Activated CD8-positive, alpha-beta memory T cell treated with anti-CD3 and anti-CD28 coated beads for 48 hours (primary cell): ENCODE measurements at places on chromosomes 2 and 18.

- DNase-seq = no peak
These were observed 210.1 kb downstream of the ZNF521 start for GRCh38 chr18:25141886-25142285.

DNA sequence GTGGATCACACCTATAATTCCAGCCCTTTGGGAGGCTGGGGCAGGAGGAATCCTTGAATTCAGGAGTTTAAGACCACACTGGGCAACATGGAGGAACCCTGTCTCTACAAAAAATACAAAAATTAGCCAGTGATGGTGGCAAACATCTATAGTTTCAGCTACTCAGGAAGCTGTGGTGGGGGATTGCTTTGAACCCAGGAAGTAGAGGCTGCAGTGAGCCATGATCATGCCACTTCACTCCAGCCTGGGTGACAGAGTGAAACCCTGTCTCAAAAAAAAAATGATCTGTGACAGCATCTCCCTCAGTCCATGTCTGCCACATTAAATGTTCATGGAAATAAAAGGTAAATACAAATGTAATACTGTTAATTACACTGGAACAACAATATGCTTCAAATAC is 121.4 kb upstream of the COL5A2 start:
- DNase-seq = no peak

- no peak for DNase-seq
These were observed 42.4 kb downstream of the TNS1 start for GRCh38 chr2:217960351-217960750.

DNA sequence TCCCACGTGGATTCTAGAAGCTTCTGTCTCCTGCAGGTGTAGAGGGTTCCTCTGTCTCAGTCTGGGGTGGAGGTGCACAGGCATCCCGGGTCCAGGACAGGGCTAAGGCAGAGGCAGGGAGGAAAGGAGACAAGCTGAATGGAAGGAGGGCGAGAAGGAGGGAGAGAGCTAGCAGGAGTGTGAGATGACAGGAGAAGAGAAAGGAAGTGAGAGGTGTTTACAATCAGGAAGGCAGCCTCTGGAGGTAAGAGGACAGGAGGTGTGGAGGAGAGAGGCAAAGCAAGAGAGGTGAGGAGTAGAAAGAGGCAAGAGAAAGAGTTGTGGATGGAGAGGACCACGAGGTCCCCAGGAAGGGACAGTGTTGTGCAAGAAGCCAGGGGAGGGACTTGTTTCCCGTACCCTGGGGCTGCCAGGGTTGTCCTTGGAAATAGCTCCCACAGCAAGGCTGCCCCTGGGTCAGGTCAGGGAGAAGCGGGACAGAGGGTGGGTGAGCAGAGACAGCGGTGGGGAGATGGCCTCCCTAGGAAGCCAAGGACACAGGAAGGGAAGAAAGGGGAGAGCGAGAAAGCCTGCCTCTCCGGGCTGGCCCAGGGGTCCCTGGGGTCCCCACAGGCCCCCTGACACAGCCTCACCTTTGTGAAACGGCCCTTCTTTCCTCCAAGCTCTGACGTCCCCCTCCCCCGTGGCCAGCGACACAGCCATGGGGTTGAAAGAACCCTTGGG is 136.9 kb downstream of the CYP26B1 start:
- no peak for DNase-seq

- DNase-seq = no peak
These were observed 617.6 kb downstream of the ADCYAP1 start for GRCh38 chr18:1522249-1522615.

DNA sequence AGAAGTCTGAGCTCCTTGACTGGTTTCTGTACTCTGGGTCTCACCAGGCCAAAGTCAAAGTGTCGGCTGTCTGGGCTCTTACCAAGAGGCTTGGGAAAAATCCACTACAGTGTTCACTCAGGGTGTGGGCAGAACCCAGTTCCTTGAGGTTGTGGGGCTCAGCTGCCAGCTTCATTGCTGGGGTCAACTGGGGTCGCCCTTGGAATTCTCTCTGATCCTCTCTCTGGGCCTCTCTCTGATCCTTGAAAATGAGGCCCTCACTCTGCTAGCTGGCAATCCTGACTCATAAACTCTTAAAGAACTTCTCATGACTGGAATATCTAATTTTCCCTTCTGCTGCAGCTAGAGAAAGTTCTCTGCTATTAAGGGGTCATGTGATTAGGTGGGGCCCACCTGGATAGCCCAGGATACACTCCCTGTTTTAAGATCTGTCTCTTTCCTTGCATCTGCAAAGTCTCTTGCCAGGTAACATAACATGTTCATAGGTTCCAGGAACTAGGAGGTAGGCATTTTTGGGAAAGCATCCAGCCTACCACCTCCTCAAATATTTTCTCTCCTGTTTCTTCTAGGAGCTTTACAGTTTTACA is 66.3 kb downstream of the SP110 start:
- DNase-seq = no peak

DNA sequence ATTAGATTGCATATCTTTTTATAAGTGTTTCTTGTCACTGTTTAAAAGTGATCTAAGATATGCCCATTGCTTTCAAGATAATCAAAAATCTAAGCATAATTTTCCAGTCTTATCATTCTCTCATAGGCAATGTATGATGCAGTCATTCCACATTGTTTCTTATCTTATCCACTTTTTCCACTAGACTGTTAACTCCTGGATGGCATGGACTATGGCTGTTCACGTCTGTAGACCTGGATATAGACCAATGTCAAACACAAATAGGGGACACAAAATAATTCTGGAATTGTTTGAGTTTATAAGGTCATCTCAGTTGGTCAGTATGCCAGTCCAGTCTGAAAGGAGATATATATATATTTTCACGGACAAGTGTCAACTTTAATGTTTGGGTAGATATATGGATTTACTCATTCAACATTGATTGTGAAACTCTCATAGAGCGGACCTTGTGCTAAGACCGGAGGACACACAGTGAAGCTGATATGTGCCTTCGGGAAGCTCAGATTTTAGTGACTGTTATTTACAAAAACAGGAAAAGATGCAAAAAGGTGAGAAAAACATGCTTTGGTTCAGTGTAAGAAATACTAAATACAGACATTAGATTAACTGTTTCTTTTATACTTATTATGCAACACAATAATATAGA is 689.4 kb upstream of the SLC8A1 start:
- DNase-seq = no peak

DNA sequence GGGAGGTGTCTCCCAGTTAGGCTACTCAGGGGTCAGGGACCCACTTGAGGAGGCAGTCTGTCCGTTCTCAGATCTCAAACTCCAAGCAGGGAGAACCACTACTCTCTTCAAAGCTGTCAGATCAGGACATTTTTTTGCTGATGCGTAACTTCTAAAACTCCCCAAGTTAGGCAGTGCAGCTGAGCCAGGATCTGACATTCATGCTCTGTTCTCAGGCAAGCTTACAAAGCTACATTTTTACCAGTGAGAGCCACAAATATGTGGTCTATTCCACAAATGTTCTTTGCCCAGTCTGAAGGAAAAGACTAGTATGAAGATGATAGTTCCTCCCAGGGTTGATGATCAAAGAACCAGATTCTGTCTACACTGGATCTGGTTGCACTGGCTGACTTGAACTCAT is 184.1 kb downstream of the MTCL1 start:
- DNase-seq = no peak

- DNase-seq = no peak
These were observed 24.4 kb upstream of the ACKR3 start for GRCh38 chr2:236545248-236545658.

GRCh38 chr2:118000041-118000440 is 13.8 kb downstream of the CCDC93 start:
- DNase-seq = no peak

- DNase-seq = no peak
These were observed 74.6 kb upstream of the UBXN4 start for GRCh38 chr2:135667045-135667444.

GRCh38 chr2:67724261-67724660 is 327.1 kb downstream of the ETAA1 start:
- no peak for DNase-seq
